ENCODE measurements at places on chromosomes 12 and 14.
A peak's percentile ranks its signal among the peaks of the same experiment; 100 is the strongest.

GRCh38 chr14:65704850-65705249 lies 292.3 kb downstream of the FUT8 start:
- no peak for DNase-seq

- no peak for DNase-seq
These were observed 17.6 kb upstream of the SLC2A13 start for GRCh38 chr12:40123496-40123895.

GRCh38 chr12:70330158-70330557 lies 35.9 kb upstream of the KCNMB4 start:
- no peak for DNase-seq

DNA sequence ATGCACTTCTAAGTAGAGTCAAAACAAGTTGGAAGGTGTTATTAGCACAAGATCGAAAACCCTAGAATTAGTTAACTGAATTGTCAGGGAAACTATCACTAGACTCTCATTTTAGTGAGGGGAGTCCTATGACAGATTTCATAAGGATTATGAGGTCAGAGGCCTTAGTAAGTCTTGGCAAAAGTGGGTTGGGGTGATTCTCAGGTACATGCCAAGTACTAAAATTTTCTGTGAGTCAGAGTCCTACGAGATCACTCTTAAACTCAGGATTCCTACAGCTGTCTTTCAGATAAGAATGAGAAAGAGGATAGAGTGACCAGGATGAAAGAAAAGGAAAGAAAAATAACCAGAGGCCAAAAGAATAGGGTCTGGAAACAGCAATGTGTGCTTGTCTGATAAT lies 50.8 kb upstream of the BBS10 start:
- DNase-seq = no peak

DNA sequence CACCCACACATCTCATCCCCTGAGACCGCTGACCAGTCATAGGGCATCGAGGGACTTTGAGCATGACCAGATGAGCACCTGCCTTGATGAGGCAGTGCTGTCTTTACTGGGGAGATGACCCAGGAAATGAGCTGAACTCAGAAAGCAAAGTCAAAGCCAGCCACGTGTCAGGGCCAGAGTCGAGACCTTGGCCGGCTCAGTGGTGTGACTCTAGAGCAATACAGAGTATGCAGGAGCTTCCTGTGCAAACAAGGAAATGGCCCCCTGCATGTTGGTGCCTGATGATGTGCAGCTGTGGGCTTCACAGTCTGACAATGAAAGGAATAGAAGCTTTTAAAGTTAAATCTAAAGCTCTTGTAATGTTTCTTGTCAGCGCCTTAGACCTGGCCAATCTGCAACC lies 332.9 kb downstream of the PCNX1 start:
- DNase-seq = no peak

GRCh38 chr12:101670007-101670671 lies 27.3 kb upstream of the CHPT1 start:
- DNase-seq = peak; percentile 1

GRCh38 chr12:749751-750270 lies 2.6 kb upstream of the WNK1 start:
- DNase-seq = no peak

DNA sequence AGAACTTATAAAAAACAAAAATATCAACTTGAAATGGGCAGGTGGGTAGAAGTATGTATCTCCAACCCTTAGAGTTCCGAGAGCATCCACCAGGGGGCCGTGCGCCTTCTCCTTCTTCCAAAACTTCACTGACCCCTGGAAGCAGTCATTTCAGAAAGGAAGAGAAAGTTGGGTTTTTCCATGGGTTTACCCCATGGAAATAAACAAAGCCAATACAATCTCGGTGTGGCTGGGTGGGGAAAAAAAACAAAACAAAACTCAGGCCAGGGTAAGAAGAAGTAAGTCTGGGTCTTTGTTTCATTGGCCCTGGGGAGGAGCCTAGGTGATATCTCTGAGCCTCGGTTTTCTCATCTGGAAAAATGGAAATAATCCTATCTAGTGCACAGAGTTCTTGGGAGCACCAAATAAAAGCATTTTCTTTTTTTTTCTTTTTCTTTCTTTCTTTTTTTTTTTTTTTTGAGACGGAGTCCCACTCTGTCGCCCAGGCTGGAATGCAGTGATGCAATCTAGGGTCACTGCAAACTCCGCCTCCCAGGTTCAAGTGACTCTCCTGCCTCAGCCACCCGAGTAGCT lies 33.6 kb upstream of the HNF1A start:
- DNase-seq = peak; percentile 19

DNA sequence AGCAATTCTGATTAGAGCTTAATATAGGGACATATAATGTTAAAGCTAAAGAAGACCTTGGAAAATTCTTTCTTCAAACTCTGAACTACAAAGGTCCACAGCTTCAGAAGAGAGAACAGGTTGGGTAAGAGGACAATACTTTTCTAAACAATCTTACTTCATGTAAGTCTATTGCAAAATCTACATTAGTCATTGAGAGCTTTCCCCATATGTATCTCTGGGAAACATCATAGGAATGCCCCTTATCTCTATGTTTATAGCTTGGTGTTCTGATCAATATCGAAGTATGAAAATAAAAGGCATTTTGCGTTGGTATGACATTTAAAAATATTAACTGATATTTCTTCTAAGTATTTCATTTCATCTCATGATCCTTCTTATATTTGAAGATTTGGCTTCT lies 962.6 kb downstream of the AACS start:
- no peak for DNase-seq

DNA sequence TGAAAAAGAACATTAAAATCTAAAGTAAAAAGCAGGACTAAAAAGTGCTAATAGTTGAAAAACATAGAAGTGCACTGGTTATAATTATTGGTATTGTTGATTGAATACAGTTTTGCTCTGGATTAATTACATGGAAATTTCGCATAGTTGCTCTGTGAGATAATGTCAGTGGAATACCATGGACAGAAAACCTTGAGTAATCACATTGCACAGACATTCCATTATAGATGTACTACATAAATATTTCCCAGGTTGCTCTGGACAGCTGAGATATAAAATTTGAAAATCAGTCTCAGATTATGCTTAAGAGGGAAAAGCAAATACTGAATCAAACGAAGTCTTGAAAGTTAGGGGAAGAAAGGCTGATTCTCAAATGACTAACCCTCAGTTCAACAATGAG lies 439.3 kb upstream of the FLRT2 start:
- DNase-seq = no peak

DNA sequence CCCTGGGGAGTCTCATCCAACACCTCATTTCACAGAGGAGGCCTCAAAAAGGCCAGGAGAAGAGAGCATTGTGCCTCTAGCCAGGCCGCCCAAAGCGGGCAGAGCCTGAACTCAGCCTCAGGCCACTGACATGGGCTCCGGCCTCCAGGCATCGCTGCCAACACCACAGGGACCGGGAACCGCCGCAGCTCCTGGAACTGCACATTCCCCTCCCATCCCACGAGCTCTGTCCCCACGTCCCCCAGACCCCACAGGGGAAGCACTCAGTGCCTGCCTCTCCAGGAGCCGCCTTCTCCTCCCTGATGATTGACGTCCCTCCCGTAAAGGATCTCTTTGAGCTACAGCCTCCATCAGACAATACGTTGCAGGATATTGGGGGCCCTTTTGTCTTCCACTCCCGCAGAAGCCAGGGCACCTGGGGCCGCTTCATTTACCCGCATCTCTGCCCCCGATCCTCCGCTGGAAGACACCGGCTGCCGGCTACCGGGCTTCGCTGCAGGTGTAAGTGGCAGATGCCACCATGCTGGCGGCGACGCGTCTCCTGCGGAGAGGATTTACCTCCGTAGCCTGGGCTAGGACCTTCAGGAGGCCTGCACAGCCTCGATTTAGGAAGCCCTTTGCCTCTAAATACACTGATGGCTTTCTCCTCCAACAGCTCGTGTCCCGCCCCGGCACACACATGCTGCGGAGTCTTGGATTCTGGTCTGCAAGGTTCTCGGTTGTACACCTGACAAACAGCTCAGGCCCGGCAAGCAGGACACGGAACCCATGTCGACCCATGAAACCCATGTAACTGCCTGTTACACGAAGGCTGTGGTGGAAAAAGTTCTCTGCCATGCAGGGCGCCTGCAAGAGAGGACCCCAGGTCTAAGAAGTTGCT lies 104.8 kb downstream of the RIMBP2 start:
- no peak for DNase-seq

DNA sequence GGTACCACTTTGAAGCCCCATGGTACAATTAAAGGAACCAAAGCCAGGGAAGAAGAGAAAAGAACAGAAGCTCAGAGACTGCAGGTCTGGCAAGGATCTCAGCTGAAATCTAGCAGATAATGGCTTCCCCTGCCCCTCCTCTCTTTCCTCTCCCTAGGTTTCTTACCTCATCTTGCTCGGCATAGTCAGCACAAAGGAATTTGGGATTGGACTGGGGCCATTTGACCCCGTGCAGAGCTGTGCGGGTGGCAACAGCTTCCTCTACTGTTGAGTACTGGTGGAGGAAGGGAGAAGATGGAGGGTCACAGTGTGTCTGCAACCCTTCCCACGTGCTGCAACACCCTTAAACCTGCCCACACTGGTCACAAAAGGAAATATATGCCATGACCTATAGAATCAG lies 4.7 kb upstream of the CDH24 start:
- DNase-seq = no peak

DNA sequence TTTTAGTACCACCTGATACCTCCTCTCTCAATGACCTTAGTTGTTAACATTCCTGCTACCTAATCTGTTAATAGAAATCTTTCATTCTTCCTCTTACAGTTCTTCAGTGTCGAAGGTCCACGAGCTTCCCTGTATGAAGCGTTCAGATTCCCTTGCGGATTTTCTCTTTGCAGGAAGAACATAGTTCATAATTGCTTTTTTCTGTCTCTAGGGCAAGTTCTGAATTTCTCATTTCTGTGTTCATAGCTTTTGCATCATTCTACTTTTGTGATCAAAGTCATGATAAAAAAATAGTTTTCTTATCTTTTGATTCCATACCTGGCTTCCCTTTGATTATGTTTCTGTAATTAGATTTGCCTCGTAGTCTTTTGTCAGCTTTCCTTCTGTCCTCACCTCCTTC lies 94.9 kb downstream of the EML1 start:
- DNase-seq = no peak

- DNase-seq = no peak
These were observed 83.9 kb downstream of the ARL6IP4 start for GRCh38 chr12:123064366-123064765.

- DNase-seq = no peak
These were observed 69.2 kb downstream of the C2CD5 start for GRCh38 chr12:22474970-22475720.

DNA sequence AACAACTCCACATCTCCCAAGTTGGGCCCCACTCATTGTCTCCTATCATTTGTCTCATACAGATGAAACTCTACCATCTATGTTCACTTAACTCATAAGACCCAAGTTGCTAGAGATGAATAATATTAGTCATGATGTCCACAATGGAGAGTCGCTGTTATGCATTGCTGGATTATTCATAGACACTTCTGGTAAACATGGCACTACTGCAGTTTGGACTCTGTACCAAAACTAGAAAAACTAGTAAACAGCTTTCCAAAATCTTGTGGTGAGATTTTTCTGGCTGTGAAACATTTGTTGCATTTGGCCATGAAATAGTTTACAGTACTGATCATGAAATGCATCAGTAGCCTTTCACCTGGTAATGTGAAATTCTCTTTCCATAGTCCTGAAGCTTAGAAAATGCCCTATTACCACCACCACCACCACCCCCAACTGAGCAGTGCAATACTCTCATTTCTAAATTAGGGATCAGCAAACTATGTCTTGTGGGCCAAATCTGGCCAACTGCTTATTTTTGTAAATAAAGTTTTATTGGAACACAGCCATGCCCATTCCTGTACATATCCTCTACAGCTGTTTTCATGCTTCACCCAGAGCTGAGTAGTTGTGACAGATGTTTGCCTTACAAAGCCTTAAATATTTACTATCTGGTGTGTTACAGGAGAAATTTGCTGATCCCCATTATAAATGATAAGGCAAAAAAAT lies 236.5 kb downstream of the DPF3 start:
- no peak for DNase-seq

- no peak for DNase-seq
These were observed 11.4 kb downstream of the RIOX1 start for GRCh38 chr14:73502017-73502619.

DNA sequence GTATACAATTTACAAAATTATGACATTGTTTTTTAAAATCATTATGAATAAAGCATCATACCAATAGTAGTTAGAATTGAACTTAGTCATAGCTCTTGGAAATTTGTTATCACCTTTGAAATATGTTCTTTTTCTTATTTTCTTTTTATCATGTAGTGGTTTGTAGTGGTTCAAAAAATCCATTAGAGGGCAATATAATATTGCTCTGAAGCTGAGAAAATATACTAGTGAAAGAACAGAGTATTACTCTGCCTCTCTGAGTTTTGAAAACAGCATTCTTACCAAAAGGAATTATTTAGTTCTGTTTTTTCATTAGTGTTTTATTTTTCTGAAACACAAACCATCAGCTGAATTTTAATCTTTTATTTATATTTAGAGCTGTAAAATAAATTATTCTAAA lies 76.2 kb downstream of the PDZRN4 start:
- DNase-seq = no peak

GRCh38 chr12:31002999-31003398 lies 70.7 kb upstream of the DDX11 start:
- no peak for DNase-seq

DNA sequence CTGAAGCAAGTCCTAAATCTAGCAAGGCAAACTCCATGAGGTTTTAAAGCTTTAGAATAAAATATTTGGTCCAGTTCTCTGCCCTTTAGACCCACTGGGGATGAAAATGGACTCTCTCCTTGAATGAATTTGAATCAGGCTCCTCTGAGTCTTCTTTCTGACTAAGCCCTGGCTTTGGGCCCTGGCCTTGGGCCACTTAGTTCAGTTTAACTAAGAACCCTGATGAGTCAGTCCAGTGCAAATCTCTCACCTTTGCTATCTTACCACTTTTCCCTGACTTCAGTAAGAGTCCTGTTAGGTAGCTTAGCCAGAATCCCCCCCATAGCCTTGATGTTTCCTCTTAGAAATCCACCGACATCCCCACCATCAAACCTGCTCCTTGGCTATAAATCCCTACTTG lies 427.5 kb downstream of the SNAPC1 start:
- DNase-seq = no peak

DNA sequence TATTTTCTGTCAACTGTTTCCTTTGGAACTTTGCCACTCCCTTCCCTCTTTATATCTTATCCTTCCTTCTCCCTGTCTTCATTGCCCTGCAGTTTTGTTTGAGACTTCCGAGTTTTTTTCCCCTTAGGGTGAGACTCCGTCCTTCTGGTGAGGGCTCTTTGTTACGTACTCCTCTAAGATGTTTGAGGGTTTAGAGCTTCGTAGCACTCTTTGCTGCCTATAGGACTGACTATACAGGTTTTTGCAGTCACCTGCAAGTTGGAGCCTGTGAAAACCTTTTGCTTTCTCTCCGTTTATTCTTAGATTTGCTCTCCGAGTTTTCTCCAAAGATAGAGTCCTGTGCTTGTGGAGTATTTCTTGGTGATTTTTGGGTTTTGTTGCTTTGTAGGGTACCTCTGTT lies 41.7 kb upstream of the MYRFL start:
- DNase-seq = no peak

DNA sequence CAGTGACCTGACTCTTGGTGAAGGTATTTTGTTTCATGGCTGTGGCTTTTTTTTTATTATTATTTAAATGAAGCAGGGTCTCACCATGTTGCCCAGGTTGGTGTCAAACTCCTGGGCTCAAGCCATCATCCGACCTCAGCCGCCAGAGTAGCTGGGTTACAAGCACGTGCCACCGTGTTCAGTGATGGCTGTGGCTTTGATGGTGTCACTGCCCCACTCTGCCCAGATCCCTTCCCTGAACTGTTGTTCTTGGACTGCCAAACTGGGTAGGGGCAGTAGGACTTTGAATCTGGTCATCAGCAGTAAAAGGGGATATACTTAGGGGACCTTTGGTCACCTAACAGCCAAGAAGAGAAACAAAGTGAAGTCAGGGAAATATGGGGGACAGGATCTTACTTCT lies 19.4 kb downstream of the B4GALNT3 start:
- DNase-seq = no peak
